Mononuclear cell (primary cell): ENCODE measurements at places on chromosomes 7 and 10. TPM values are rescaled to one million over a fixed set of nuclear protein-coding genes. Genes with fewer than 3 reads are reported as not detected.

TET1 gene
- 1.5 TPM for total RNA-seq

TMEM273 gene
- total RNA-seq: 3.5 TPM

LDB1 gene
- 59.0 TPM for total RNA-seq

AKR1D1 gene
- not detected for total RNA-seq

STRIP2 gene
- total RNA-seq: 0.42 TPM
